Fibroblast of gingiva (primary cell): ENCODE measurements at places on chromosomes 2 and 18.

DNA sequence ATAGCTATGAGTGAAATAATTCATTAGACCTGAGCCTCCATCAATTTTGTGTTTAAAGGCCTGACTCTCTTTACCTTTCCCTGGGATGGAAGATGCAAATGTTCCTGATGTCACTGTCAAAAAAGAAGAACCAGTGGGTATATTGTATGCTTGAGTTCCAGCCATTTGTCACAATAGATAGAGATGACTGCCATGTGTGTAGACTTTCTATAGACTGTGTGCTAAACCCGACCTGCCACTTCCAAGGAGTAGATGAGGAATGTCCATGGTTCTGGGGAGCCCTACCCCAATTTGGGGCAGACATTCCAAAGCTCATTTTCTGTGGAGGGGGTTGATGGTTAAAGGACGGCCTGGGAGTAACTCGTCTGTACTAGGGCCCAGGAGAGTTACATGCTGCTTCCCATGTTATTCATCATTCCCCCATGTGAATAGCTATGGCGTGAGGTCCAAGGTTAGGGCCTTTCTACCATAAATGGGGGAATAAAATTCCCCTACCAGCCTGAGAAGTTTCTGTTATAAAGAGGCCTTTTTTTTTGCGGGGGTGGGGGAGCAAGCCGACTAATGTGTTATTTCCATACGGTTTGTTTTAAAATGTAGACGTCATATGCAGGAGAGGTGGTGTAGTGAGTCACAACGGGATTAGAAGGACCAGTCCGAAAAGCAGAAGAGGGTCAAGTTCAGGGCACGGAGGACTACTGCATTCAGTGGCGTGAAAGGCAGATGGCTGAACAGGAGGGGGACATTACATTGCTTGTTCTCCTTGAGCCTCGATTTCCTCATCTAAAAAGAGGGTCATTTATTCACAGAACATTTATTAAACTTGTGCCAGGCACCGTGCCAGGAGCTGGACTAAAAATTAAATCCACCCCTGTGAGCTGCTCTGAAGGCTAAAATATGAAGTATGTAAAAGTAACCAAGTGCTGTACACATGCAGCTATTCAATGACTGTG is 24.0 kb downstream of the IL1B start:
- DNase-seq, result no peak

GRCh38 chr2:15993232-15993610 is 52.9 kb downstream of the MYCN start:
- no peak for DNase-seq

DNA sequence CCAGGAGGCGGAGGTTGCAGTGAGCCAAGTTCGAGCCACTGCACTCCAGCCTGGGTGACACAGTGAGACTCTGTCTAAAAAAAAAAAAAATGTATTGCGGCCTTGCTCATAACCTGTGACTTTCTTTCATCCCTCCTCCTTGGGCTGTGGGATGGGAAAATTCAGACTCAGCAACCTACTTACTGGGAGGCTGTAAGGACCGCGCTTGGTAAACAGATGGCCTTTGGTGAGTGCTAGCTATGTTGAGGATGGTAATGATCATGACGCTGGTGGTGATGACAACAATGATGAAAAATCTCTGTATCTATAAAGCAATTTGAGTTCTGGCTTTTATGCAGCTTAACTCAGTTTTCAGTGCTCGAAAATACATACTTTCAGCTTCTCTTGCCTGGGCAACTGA is 64.7 kb upstream of the CCDC195 start:
- DNase-seq, result no peak

DNA sequence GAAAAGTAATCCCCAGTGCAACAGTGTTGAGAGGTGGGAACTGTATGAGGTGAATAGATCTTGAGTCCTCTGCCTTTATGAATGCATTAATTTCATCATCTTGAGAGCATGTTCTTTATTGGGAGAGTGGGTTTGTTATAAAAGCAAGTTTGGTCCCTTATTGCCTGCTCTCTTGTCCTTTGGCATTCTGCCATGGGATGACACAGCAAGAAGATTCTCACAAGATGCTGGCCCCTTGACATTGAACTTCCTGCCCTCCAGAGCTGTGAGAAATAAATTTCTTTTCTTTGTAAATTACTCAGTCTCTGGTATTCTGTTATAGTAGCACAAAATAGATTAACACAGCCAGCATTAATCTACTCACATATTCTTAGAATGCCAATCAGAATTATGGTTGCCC is 108.6 kb downstream of the EHBP1 start:
- peak; percentile 64 for DNase-seq

- DNase-seq, result no peak
Measured at GRCh38 chr2:199851501-199851810, 464 bp upstream of the FTCDNL1 start.

DNA sequence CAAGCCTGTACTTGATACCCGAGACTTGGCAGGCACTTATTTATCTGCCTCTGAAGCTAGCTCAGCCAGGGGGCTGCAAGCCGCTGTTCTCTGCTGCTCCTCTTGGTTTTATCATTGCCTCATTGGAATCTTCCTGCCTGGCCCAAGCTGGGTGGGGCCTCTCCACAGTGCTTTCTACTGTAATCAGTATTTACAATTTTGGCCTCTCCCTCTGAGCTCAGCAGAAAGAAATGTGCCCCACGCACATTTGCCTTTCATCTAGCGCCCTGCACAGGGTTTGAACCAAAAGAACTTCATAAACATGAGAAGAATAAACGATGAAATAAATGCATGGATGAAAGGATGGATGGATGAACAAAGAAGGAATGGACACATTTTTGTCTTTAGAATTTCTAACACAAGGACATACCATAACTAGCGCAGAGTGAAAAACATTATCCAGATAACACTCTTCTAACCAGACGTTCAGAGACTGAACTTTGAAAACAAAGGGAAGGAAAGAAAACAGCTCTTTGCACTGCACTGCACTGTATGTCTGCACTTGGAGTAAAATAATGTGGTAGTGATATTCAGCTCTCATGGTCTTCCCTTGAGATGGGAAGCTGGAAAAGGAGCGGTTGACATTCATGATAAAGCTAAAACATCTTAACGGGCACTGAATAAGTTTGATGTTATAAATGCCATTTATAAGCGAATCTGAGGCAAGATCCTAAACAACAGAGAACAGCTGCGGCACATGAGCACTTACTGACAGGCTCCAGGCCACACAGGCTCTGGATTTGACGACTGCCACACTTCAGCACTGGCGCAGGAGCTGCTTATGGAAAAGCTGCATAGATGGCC is 86.8 kb upstream of the SP3 start:
- DNase-seq, result peak; percentile 44

DNA sequence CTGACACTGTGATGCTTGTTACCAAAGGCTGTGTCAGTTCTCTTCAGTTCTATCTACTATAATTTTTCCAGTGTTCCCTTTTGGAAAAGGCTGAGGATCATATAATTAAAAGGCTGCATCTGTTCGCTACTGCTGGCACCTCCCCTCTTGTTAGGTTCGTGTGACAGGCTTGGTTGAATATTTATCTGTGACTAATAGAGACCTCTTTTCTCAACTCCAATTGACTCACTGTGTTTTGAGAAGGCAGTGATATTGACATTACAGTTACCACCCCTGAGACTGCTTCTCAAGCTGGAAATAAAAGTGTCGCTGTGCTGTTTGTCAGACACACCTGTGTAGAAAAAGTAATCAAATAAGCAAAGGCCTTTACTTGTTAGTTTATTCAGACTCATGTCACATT is 205.5 kb upstream of the KCNH7 start:
- DNase-seq, result no peak

DNA sequence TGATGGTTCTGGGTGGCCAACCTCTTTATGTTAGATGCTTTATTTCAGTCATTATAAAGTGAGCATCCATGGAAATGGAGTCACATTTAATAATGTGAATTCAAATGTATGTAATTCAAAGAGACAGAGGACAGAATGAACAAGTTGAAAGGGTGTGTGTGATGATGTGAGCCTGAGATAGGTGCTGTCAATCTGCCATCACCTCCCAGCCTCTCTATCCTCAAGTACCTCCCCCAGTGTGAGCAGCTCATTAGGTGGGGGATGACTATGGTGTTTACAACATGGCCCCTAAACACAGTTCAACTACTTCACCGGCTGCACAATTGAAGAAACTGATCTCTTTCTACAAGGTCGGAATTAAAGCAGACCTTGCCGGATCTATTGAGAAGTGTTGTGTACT is 74.7 kb upstream of the IGFBP5 start:
- DNase-seq, result no peak

DNA sequence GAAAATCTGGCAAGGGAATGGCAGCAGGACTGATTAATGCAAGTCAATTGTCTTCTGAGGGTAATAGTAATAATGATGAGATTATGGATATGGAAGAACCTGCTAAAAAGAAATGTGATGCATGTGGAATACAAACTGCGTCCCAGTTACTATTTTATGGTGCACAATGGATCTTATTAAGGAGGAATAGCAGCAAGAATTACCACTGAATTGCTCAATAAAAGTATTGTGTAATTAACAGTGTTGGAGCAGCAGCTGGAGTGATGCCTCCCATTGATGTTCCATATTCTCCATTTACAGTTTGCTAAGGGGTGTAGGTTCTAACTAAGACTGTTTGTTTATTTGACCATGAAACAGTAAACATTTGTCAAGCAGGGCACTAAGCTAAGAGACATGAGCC is 167.9 kb downstream of the HRH4 start:
- no peak for DNase-seq

GRCh38 chr2:233597522-233597921 is 19.9 kb upstream of the UGT1A8 start:
- no peak for DNase-seq

GRCh38 chr2:30470426-30470825 is 23.4 kb downstream of the LCLAT1 start:
- no peak for DNase-seq

DNA sequence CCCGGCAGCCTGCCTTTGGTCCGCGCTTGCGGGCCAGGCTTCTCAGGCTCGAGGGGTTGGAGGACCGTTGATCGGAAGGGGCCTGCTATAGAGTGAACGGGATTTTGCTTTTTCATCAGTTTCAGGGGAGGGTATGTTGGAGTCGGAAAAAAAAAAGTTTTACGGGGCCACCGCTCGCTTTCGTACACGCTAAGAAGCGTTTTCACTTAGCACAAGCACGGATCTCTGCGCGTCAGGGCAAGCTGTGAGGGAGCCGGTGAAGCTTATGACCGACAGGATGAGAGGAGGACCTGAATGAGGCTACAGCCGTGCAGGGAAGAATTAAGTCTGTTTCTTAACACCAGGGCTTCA is 443 bp downstream of the CPSF3 start:
- peak; percentile 15 for DNase-seq

GRCh38 chr2:83305758-83306378 is 1153.2 kb downstream of the SUCLG1 start:
- no peak for DNase-seq

DNA sequence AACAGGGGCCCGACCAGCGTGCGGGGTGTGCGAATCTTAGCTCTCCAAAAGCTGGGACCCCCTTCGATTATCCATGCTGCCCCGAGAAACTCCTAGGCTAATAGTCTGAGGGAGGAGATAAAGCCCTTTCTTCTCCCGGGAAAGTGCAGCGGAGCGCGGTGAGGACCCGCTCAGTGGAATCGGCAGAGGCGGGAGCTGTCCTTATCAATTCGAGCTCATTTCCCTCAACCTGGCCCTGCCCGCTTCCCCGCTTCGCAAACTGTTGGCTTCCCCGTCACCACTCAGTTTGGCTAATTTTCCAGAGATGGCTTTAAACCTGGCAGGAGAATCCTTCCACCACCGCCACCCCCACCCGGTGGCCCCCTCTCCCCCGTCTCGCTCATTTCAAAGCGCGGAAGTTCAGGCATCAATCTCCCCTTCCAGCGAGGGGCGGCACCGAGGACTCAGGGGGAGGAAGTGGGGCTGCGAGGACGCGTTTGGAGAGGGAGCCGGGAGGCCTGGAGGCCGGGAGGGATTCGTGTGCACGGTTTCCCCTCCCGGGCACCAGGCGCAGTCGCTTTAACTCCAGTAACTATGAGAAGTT is 1.6 kb downstream of the KLHL14 start:
- DNase-seq, result no peak

- DNase-seq, result no peak
Measured at GRCh38 chr2:10932345-10933151, 20.8 kb downstream of the KCNF1 start.

DNA sequence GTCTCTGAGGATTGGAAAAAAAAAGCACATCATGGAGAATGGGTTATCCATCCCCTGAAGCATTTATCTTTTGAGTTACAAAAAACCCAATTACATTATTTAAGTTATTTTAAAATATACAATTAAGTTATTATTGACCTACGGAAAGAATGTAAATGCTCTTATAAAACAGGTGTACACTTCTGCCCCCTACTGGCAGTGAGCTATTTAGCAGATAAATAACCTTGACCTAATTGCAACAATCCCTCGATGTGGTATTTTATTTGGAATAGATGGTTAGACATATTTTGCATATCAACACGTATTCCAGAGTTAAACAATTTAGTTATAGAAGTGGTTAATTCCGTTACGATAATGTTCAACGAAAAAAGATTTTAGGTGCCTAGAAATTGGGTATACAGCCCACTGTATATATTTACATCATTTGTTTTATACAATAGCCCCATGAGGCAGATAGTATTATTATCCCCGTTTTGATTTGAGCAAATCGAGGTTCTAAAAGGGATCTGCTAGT is 9.1 kb upstream of the DAW1 start:
- peak; percentile 49 for DNase-seq

- peak; percentile 100 for DNase-seq
Measured at GRCh38 chr2:157173740-157174184, 83.7 kb upstream of the GALNT5 start.

DNA sequence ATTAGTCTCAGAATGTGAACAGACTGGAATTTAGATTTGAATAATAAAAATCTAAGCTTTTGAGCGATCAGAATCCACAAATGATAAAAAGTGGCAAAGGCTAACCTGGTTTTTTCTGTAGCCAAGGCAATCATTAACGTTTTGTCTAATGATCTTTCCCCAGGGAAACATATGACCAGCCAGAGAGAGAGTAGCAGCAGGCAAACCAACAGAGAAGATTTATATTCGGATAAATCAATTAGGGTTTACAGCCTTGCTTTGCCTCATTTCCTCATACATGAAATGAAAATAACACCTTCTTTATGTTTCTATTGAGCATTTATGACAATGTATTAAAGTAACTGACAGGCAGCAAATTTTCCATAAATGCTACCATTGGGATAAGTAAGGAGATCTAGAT is 14.5 kb downstream of the TIA1 start:
- no peak for DNase-seq

- no peak for DNase-seq
Measured at GRCh38 chr2:156129227-156129626, 203.3 kb downstream of the NR4A2 start.

DNA sequence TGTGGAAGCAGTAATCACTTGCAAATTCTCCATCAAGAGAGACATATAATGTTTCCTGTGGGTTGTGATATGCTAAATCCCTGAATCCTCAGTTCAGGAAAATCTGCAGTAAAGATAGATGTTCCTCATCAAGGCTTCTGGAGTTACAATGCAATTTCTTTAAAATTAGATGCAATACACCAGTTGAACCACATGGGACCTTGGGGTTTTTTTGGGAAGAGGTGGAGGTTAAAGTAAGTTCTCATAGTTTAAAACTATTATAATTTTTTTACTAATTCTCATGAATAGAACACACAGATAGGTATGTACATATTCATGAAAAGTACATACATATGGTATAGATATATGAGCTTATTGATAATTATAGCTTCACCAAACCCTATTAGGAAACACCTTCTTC is 496.2 kb downstream of the SATB2 start:
- DNase-seq, result no peak

GRCh38 chr2:174014011-174014698 is 49.0 kb upstream of the SP3 start:
- peak; percentile 91 for DNase-seq
